Esophagus mucosa (tissue), 1 donor: ENCODE measurements at places on chromosomes 16 and 17.
A peak's percentile ranks its signal among the peaks of the same experiment; 100 is the strongest.

GRCh38 chr17:30550512-30551273 is 73.5 kb downstream of the GOSR1 start:
- ATAC-seq: peak; percentile 62

DNA sequence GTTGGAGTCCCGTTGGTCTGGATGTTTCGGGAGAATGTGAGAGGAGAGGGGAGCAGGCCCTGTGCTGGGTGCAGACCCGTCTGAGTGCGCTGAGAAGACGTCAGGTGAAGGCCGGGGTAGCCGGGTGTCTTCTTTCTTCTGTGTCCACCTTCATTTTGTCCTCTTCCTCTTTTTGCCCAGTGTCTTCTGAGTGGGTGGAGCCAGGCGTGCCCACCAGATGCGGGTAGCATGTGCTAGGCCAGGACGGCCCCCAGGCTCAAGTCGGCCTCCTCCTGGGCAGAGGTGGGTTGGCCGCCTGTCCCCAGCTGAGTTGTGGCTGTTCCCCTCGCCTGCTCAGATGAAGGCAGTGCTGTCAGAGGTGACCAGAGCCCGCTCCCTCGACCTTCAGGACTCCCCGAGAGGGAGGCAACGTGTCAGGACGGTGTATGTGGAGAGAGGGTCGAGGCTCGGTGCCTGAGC is 3.5 kb downstream of the METRNL start:
- ATAC-seq: no peak

- ATAC-seq: no peak
These were observed 10.4 kb downstream of the DNAAF8 start for GRCh38 chr16:4744555-4745273.

- no peak for ATAC-seq
These were observed 2.4 kb downstream of the NECAB2 start for GRCh38 chr16:83970430-83970815.

- no peak for ATAC-seq
These were observed 13.3 kb downstream of the ARL2BP start for GRCh38 chr16:57258226-57258909.

DNA sequence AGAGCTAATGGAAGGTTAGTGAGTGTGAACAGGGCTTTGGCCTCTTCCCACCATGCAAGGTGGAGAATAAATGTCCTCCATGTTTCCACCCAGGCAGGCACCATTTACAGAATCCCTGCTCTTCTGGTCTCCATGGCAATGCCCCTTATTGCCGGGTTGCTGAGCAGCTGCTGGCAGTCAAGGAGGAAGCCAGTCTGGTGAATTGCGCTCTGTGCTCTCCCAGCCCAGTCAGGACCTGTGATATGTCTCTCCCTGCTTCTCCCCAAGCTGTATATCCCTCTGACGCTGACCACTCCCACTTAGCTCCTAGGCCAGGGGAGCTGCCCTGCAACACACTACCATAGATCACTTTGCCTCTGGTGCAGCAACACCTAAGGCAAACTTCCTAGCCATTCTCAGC is 402.1 kb upstream of the ERCC4 start:
- ATAC-seq: no peak

DNA sequence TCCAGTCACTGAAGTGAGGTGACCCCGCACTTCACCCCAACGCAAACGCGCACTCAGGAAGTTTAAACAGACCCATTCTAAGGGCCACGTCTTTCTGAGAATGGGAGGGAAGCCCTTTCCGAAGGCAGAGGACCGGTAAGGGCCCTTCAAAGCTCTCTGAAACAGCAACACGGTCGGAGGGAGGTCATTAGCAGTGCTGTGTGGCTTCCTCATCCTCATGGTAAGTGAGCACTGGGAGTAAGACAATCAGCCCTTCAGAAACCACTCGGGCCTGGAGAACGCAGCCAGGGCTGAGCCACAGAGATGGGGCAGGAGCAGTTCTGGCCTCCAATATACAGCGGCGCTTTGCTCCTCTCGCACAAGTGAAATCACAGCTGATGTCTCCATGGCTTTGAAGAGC is 23.7 kb downstream of the SRL start:
- no peak for ATAC-seq

GRCh38 chr16:12208341-12209035 is 232.0 kb downstream of the SNX29 start:
- peak; percentile 84 for ATAC-seq
